T-helper 2 cell treated with Interferon-gamma antibody and Interleukin-4, amounts not matched to agents 5 μg/mL and 100 μg/mL, for 36 hours (primary cell): ENCODE measurements at places on chromosomes 1 and 21.

GRCh38 chr1:22111115-22111514 is 31.8 kb downstream of the WNT4 start:
- H3K4me3 ChIP-seq: no peak overlapping the region
- H3K27me3 ChIP-seq: no peaks in the 10 kb centered on the region
- H3K4me1 ChIP-seq: peaks cover 9% of the 10 kb centered on the region
- H3K27ac ChIP-seq: no peak overlapping the region

GRCh38 chr21:38326429-38326828 is 69.6 kb downstream of the KCNJ15 start:
- no peak overlapping the region for H3K4me3 ChIP-seq
- H3K4me1 ChIP-seq: peaks cover 11% of the 10 kb centered on the region
- no peak overlapping the region for H3K27ac ChIP-seq
- no peaks in the 10 kb centered on the region for H3K36me3 ChIP-seq
- DNase-seq: no peak

GRCh38 chr1:231923491-231924041 is 297.0 kb downstream of the DISC1 start:
- H3K4me1 ChIP-seq: peaks cover 21% of the 10 kb centered on the region
- no peak overlapping the region for H3K27ac ChIP-seq
- H3K27me3 ChIP-seq: peaks cover 16% of the 10 kb centered on the region

DNA sequence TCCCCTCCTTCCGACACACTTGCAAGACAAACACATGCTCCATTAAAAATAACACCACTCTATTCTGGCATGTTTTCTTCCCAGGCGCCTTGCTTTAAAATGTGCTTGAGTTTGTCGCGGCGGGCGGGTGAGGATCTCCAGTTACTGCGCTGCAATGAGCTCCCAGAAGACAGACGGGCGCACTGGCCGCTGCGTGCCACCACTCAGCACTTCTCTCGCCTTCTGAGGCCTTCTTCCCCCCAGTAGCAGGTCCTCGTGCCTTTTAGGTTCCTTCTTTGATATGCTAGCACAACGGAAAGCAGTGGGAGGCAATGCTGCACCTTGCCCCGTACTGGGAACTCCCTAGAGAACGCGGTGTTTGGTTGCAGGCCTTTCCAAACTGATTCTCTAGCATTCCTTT is 279.5 kb upstream of the NR5A2 start:
- DNase-seq: no peak
- no peaks in the 10 kb centered on the region for H3K4me1 ChIP-seq
- no peak overlapping the region for H3K4me3 ChIP-seq
- no peaks in the 10 kb centered on the region for H3K27me3 ChIP-seq
- H3K36me3 ChIP-seq: no peaks in the 10 kb centered on the region
- no peak overlapping the region for H3K27ac ChIP-seq

DNA sequence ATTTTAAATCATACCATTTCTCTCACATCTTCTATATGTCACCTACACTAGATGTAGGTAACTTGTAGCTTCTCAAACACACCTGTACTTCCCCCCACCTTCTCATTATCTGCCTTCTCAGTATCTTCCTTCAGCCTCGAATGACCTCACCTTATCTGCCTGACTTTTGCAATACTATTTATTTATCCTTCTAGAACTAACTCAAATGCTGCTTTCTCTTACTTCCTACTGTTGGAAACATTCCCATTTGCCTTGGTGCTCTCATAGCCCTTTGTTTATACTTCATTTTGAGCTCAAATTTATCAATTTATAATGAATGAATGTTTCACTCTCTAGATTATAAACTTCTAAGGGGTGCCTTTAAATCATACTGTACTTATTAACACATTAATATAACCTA is 50.4 kb upstream of the KIAA1614 start:
- H3K27me3 ChIP-seq: no peaks in the 10 kb centered on the region
- peaks cover 3% of the 10 kb centered on the region for H3K36me3 ChIP-seq
- no peak overlapping the region for H3K27ac ChIP-seq
- H3K4me1 ChIP-seq: no peaks in the 10 kb centered on the region

DNA sequence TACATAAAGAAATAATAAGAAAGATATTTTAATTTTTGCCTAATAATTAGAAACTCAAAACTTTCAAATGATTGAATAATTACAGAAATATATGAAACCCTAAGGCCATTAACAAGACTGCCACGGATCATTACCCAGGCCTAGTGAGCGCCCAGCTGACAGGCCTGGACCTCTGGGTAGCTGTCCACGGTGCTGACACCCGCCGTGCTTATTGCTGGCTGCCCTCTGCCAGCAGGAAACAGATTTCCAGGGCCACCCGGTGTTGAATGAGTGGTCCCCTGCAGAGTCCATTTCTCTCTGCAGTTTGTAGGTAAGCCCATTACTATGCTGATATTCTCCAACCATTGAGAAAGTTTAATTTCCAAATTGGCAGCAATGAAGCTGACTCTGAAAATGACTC is 254.4 kb upstream of the GJB5 start:
- no peak overlapping the region for H3K27ac ChIP-seq
- no peak overlapping the region for H3K4me3 ChIP-seq

DNA sequence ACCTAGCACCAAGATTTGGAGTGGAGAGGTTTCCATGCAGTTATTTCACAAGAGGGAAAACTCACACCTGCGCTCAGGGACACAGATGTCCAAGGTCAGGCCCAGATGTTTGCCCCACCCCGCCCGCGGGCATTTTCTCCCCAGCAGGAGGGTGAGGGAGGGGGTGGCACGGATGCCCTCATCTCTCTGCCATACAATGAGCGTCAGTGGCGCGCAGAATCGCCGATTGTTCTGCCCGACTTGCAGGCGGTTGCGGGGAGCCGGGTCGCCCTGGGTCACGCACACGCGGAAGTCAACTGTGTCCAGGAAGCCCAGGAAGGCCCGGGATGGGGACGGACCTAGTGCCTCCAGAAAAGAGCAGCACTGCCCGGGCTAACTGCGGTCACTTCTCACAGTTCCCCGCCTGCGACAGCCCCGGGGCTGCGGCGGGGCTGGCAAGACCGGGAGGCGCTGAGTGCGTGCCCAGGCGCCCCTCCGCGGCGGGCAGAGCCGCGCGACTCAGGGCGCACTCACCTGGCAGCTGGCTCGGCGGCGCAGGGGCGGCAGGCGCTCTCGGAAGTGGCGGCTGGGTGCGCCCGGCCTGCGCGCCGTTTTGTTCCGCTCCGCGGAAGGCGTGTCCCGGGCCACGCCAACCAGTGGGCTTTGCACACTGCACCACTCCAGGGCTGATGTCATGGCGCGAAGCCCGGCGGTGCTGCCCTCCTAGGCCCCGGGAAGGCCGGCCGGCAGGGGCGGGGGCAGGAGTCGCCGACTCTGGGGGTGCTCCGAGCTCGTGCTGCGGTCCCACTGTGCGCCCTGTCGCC is at the start of gene CSRP1:
CSRP1 (minus strand) TSS at position 567 of the 803 bp plus-strand sequence. CDS start 10,820 bp downstream, outside the sequence.
- H3K4me1 ChIP-seq: peaks cover 45% of the 10 kb centered on the region
- no peaks in the 10 kb centered on the region for H3K27me3 ChIP-seq
- DNase-seq: peak; percentile 82
- peak within 1 kb of the TSS; percentile 89 for H3K27ac ChIP-seq
- peak within 1 kb of the TSS; percentile 93 for H3K4me3 ChIP-seq

- DNase-seq: no peak
- no peak overlapping the region for H3K27ac ChIP-seq
- H3K4me3 ChIP-seq: no peak overlapping the region
- peaks cover 12% of the 10 kb centered on the region for H3K4me1 ChIP-seq
- no peaks in the 10 kb centered on the region for H3K36me3 ChIP-seq
- H3K27me3 ChIP-seq: peaks cover 15% of the 10 kb centered on the region
Observed at GRCh38 chr1:179818743-179819173, 58.8 kb downstream of the TOR1AIP2 start.

DNA sequence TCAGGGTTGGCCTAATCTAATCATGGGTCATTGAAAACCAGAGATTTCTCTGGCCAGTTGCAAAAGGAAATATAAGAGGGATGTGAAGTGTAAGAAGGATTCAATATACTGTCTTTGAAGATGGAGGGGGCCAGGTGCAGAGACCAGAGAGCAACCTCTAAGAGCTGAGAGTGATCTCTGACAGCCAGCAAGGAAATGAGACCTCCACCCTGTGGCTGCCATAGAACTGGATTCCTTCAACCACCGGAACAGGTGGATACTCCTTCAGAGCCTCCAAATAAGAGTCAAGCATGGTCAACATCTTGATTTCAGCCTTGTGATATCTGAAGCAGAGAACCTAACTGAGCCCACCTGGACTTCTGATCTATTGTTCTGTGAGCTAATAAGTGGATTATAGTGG is 128.4 kb downstream of the CYYR1 start:
- no peak for DNase-seq
- no peaks in the 10 kb centered on the region for H3K4me1 ChIP-seq
- H3K27ac ChIP-seq: no peak overlapping the region
- H3K4me3 ChIP-seq: no peak overlapping the region
- H3K27me3 ChIP-seq: no peaks in the 10 kb centered on the region

DNA sequence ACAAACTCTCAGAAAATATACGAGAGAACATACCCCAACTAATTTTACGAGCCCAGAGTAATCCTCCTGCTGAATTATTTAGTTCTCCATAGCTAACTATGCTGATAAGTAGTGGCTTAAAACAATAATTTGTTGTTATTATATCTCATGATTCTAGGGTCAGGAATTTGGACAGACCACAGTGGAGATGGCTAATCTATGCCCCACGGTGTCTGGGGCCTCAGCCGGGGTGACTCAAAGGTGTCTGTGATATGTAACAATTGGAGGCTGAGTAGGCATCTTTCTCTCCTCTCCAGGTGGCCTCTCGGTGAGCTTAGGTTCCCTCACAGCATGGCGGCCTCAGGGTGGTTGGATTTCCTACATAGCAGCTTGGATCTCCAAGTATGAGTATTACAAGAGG is 35.4 kb upstream of the FOXO6 start:
- H3K27ac ChIP-seq: no peak overlapping the region
- H3K4me3 ChIP-seq: no peak overlapping the region
- no peaks in the 10 kb centered on the region for H3K36me3 ChIP-seq
- DNase-seq: no peak

DNA sequence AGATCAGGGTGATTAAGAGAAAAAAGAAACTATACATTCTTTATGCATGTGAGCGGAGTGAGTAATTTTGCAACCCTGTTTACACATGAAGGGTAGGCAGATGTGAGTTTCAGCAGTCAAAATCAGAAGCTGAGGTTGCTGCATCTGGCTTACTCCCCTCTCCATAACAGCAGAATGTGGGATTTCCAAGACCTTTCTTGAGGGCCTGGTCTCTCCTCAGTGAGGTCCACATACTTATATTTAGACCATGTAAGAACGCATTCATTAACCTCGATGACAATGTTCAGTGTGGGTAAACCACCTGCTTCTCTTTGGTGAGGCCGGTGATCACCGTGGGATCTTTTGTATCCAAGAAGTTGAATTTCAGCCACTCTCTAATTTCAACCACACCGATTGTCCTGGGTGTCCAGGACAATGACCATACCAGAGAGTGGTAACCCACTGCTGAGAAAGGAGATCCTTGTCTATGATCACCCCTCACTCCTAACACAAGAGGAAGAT is 18.7 kb upstream of the RAP1A start:
- peak overlapping the region; percentile 84 for H3K27ac ChIP-seq
- DNase-seq: peak; percentile 70
- peak overlapping the region; percentile 67 for H3K4me3 ChIP-seq
- peaks cover 1% of the 10 kb centered on the region for H3K36me3 ChIP-seq

DNA sequence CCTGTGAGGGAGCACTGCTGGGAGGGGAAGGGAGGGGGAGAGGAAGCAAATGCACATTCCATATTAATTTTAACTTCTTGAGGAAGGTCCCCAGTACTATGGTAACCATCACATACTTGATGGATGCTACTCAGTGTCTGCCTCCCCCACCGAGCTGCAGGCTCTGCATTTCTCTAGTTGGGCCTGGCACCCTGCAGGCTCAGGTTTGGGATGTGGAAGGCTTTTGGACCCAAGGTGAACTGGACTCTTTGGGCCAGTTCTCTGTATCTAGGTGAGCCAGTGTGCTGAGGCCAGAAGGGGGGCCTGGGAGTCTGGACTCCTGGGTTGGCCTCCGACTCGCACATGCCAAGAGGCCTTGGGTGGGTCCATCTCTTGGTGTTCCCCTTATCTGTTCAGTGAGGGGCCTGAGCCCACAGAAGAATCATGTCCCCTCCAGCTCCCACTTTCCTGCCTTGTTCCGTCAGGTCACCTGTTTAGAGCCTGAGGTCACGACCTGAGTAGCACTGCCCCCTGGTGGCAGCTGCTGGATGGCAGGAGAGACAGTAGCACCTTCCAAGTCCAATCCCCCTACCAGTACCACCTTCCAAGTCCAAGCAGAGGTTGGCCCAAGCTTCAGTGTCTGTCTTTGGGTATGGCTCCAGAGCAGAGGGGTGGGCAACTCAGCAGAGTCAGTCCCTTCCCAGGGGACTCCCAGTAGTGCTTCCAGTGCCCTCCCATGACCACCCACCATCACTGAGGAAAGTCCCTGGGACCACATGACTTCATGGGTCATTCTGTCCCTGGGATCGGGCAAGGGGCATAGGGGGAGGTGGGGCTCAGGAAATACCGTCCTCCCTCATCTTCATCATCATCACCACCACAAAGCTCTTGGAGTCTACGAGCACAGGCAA is 241.8 kb downstream of the TRABD2B start:
- H3K36me3 ChIP-seq: no peaks in the 10 kb centered on the region
- H3K4me1 ChIP-seq: no peaks in the 10 kb centered on the region
- no peak overlapping the region for H3K4me3 ChIP-seq
- peak; percentile 10 for DNase-seq
- H3K27me3 ChIP-seq: peaks cover 2% of the 10 kb centered on the region

DNA sequence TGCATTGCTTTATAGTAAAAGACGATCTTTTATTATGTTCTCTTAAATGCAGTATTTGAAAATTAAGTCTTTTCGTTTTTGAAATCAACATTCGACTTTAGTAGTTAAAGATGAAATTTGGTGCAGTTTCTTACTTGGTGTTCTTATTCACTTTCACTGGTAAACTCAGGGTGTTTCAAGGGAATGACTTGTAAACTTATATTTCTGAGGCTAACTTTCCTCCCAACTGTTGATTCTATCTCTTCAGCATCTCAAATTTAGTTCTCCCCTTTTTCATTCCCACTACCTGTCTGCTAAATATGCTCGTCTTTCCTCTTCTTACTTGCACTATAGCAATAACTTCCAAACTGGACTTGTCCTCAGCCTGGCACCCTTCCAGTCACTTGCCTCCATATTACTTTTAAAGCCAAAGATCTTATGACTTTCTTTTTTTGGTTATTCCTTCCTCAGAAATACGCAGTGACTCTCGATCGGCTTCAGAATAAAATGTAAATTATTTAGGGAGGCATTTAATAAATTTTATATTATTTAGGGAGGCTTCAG is 988 bp downstream of the SLC35A3 start:
- H3K4me3 ChIP-seq: peak overlapping the region; percentile 97
- peaks cover 6% of the 10 kb centered on the region for H3K36me3 ChIP-seq
- peaks cover 15% of the 10 kb centered on the region for H3K4me1 ChIP-seq
- H3K27ac ChIP-seq: peak overlapping the region; percentile 96

GRCh38 chr1:98133131-98133530 is 212.3 kb upstream of the DPYD start:
- DNase-seq: no peak
- no peaks in the 10 kb centered on the region for H3K36me3 ChIP-seq
- no peaks in the 10 kb centered on the region for H3K27me3 ChIP-seq
- no peak overlapping the region for H3K27ac ChIP-seq
- H3K4me3 ChIP-seq: no peak overlapping the region
- no peaks in the 10 kb centered on the region for H3K4me1 ChIP-seq

- H3K27ac ChIP-seq: no peak overlapping the region
- H3K4me1 ChIP-seq: peaks cover 3% of the 10 kb centered on the region
- no peaks in the 10 kb centered on the region for H3K36me3 ChIP-seq
- H3K4me3 ChIP-seq: no peak overlapping the region
- no peak for DNase-seq
- H3K27me3 ChIP-seq: peaks cover 6% of the 10 kb centered on the region
Observed at GRCh38 chr1:94846308-94846707, 26.2 kb downstream of the SLC44A3 start.
